ENCODE measurements at places on chromosomes 16 and 17. TPM values are rescaled to one million over a fixed set of nuclear protein-coding genes. Genes with fewer than 3 reads are reported as not detected.

Gene CIBAR2
- not detected for total RNA-seq

Gene NUPR1
- total RNA-seq = not detected

Gene NRN1L
- 0.76 TPM for total RNA-seq

Gene CDRT15L2
- not detected for total RNA-seq

Gene NEUROD2
- total RNA-seq = not detected

Gene SPNS3
- 1.1 TPM for total RNA-seq

Gene FSCN2
- total RNA-seq = 0.52 TPM

Gene ZC3H18
- total RNA-seq = 116 TPM

Gene IL4R
- total RNA-seq = 320 TPM

Gene HSD17B1
- 0.49 TPM for total RNA-seq

Gene ALDH3A1
- total RNA-seq = not detected

Gene RNF135
- 8.6 TPM for total RNA-seq

Gene PERCC1
- not detected for total RNA-seq

Gene EPOP
- total RNA-seq = 56.5 TPM

Gene SOX15
- total RNA-seq = 0.20 TPM

Gene SPAG5
- 83.1 TPM for total RNA-seq

Measured in activated T-helper 1 cell treated with anti-CD3 and anti-CD28 coated beads, Interleukin-12 subunit alpha, Interleukin-12 subunit beta, Interleukin-2, Interleukin-4 antibody, amounts not matched to agents 30 ng/mL and 10 ng/mL and 1 ng/mL, durations not matched to agents 14 hours and 24 hours and 36 hours (primary cell).